ENCODE measurements at places on chromosomes 3 and 15.

DNA sequence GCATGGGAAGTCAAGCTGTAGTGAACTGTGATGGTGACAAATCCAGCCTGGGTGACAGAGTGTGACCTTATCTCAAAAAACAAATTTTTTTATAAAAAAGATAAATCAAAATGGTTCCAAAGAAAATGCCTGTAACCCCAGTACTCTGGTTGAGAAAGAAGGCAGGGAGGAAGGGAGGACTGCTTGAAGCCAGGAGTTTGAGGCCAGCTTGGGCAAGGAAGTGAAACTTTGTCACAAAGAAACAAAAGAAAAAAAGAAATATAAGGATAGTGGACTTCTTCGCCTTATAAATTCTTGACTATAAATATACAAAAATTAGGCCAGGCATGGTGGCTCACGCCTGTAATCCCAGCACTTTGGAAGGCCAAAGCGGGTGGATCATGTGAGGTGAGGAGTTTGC, 34.1 kb downstream of the SMARCC1 start:
- no peak for DNase-seq

DNA sequence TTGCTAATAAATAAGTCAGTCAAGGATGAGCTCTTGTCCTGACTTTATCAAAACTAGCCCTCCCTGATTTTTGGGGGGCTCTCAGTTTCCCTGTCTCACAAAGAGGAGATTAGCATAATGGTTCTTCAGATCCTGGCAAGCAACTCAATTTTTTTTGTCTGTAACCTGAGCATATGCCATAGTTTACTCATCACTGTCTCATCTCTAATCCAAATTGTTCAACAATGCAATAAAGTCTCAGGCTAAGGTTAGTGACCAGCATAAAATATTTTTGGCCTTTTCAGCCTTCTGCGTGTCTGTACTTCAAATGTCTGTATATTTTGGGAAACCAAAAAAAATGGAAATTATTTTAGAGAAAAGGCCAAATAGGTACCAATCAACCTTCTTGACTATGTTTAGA, 465.6 kb upstream of the TPRG1 start:
- DNase-seq = no peak

DNA sequence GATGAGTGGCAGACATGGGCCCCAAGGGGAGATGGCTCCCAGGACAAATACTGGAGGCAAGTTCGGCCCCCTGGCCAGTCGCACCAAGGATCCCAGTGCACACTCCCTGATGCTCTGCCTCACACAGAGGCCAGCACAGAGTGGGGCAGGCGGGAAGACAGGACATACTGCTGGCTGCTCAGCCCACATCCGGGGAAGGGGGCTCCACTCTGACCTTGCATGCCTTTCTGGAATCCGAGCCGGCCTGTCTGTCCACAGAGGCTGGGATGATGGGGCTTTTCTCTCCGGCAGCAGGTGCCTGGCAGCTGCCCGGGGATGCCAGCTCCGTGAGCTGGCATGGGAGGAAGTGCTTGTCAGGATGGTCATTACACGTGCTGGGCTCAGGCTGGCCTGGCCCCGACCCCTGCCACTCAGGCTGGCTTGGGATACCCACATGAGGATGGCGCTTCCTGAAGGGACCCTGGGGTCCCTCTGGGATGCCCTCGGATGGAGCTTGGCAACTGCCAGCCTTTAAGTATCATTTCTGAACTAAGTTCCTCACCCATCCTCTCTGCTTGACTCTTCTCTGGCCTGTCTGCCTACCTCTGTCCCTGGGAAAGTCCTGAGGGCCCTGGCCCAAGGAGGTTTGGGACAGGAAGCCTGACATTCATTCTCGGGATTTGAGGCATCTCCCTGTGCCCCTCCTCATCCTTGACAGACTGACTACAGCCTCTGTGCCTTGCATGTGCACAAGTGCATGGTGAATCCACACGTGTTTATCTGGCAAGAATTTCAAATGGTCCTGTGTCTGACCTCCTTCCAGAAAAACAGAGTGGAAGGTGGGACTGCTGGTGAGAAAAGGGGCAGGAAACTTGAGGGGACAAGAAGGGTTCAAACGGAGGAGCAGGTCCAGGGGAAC, 46.5 kb downstream of the EXOG start:
- no peak for DNase-seq

DNA sequence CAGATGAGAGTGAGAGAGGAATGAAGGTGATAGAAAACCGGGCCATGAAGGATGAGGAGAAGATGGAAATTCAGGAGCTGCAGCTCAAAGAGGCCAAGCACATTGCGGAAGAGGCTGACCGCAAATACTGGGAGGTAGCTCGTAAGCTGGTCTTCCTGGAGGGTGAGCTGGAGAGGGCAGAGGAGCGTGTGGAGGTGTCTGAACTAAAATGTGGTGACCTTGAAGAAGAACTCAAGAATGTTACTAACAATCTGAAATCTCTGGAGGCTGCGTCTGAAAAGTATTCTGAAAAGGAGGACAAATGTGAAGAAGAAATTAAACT, 88.9 kb downstream of the EOMES start:
- no peak for DNase-seq

DNA sequence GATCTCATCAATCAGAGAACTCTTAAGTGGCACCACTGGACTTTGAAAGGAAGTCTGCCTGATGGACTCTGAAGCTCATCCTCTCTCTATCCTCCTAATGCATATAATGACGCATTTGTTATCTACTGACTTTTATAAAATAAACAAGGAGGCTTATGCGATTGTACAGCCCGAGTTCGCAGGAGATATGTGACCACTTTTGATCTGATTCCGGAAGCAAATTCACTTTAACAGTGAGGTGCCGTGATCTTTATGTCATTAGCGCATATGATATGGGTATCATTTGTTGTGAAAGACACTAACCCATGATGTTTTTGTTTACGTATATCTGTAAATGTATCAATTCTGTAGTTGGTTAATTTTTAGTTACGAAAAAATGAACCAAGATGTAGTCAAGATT, 427 bp upstream of the RNF111 start:
- no peak for DNase-seq

GRCh38 chr3:196140224-196140623, 58.3 kb upstream of the TFRC start:
- DNase-seq = no peak

- DNase-seq = no peak
Observed at GRCh38 chr3:138062626-138063025, 52.7 kb downstream of the CLDN18 start.

DNA sequence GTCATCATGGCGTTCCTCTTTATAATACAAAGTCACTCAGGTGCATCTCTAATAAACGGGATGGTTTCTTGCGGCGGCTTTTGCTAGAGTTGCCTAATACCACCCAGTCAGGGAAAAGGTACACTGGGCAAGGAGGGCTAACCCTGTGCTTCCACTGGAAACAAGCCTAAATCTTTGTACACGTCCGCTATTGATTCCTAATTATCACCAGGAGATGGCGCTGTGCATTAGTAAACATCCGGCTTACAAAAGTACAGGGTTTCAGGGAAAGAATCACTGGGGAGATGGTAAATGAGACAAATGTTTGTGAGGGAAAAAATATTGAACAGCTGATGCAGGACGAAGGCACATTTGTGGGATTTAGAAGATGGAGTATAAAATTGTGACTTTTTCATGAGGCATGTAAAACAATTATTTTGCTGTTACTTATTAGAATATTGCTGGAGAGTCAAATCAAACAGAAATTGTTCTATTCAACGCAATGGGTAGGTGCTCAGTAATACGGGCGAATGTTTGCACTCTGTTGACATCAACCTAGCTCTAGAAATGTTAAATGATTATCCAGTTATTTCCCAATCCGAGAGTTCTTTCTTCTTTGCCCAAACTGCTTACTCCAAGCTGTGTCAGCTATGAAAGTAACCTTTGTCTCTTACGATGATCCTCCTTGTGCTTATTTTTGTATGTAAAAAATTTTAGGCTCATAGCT, 50.6 kb downstream of the GMNC start:
- no peak for DNase-seq

GRCh38 chr3:67630666-67631362, 23.6 kb downstream of the SUCLG2 start:
- DNase-seq = no peak

DNA sequence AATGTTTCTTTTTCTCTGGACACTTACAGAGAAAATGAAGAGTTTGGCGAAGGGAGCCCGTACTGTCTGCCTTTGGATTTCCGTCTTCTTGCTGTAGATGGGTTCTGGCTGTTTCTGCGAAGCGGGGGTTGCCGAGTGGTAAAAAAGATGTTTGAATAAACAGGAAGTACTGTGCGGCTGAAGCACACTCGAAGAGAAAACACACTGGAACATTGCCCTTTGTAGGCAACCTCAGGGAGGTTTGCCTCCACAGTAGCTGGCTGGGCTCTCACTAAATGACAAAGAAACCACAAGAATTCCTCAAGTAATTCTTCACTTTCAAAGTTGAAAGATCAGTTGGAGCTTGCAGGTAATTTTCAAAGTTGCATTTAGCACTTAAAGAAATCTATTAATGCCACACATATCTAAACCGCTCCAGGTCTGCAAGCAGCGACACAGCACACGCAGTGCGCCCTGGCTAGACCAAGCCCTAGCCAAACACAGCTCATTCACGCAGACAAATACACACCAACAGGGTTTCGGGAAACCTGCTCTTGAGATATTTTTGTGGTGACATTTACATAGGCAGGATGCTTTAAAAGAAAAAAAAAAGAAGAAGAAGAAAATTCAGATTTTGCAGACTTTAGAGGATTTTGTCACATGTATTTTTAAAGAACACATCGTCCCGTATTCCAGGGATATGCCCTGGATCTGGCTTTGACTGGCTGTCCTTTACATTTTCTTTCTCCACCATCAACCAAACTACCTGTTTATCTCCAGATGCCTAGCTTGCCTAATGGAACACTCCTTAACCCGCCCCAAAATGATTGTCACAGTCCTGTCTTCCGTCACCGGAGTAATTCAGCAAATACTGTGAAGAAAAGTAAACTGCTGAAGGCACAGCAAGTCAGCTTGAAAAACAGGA, 452.8 kb downstream of the FOXP1 start:
- DNase-seq = no peak

- DNase-seq = peak; percentile 82
Observed at GRCh38 chr3:138187296-138188012, at the start of gene ARMC8. Gene ARMC8, plus strand, starts transcription at chr3:138187301. Its CDS starts 254 bp downstream, at chr3:138187555.

GRCh38 chr3:97958396-97958795, 13.8 kb downstream of the RIOX2 start:
- no peak for DNase-seq

DNA sequence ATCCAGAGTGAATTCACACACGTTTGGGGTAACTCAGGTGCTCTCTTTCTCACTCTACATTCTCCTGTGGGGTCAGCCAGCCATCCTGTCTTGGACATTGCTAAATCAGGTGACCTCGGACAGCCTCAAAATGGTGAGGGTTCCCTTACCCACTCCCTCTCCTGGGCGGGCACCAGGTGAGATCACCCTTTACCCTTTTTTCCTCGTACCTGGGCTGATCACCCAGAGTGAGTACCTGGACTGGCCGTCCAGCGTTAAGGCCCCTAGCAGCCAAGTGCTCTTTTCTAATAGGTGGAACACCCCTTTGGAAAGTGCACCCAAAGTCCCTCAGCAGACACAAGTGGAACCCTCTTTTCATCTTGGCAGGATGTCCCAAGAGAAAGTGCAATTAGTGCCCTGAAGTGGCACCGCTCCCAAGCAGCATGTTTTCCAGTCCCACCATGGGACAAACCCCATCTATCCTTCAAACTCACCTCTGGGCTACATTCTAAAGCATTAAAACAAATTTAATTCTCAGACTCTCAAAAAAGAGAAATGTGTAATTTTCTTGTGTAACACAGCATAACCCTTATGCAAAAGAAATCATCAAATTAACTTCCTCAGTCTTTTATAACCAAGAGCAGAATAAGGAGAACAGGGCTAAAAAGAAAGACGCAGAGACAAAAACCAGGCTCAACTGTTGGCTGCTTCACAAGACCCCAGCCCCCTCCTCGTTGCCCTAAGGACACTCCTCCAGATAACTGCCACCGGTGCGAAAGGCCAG, 20.7 kb downstream of the TRANK1 start:
- no peak for DNase-seq

DNA sequence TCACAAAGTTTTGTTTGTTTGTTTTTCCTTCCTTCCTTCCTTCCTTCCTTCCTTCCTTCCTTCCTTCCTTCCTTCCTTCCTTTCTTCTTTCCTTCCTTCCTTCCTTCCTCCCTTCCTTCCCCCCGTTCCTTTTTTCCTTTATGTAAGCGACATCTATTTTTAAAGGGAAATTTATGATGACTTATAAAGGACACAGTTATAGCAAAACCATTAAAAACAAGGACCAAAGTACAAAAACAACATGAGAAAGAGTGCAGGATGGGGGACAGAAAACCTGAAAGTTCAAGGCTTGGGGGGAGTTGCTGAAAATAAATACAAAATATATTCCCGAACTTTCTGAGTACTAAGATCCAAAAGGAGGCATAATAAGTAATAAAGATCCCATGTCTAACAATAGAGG, 1.8 kb downstream of the ADGRG7 start:
- DNase-seq = no peak

DNA sequence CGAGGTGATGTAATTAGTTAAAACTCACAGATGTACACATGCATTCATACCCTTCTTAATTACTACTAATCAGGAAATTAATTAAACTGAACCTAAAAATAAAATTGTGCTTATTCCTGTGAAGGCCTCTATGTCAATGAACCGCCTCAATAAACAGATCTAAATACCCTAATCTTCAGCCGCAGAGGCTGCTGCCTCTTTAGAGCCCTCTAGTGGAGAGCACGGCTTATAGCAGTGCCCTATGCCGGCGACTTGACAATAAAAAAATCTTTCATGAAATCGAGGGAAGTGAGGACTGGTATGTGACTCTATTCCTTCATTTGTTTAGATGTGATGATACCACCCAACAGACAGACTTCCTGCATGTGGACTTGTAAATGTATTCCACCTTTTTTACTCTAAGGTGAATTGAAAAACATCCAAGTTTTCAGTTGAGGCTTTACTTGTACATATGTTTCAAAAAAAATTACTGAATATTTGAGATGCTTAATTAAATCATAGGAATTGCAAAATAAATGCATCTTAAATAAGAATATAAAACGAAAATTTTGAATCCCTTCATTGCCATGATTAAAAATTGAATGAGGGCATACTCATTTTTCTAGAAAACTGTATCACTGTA, 8.3 kb upstream of the EPHA3 start:
- no peak for DNase-seq

- no peak for DNase-seq
Observed at GRCh38 chr3:192850451-192850981, 67.1 kb downstream of the MB21D2 start.

DNA sequence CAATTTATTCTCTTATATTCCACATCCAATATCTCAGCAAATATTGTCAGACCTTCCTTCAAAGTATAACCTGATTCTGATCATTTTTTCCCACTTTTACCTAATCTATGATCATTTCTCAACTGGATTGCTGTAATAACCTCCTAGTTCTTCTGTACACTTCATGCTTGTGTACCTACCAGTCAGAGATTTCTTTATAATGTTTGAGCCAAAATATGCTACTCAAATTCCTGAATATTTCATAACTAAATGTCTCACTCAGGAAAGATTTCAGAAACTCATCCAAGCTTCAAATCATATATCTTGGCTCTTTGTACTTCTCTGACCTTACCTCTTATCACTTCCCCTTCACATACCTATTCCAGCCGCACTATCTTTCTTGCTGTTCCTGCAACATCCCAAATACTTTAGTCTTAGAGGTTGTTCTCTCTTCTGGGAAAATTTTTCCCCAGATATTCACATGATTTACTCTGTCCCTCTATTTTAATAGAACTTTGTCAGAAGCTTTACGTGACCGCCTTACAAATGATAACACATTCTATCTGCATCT, 20.0 kb downstream of the BCHE start:
- DNase-seq = no peak

GRCh38 chr3:15797642-15798303, at the start of gene ANKRD28:
Gene ANKRD28, minus strand, starts transcription at chr3:15797979. Its CDS starts 1,458 bp downstream, at chr3:15796521.
- DNase-seq = no peak

GRCh38 chr15:51842852-51843737, 13.6 kb downstream of the TMOD3 start:
- DNase-seq = no peak

- DNase-seq = no peak
Observed at GRCh38 chr15:90497376-90497775, 32.3 kb upstream of the CRTC3 start.
